ENCODE measurements at places on chromosomes 6 and 20. TPM values are rescaled to one million over a fixed set of nuclear protein-coding genes. Genes with fewer than 3 reads are reported as not detected.

- no peak overlapping the region for H3K27ac ChIP-seq
- no peaks in the 10 kb centered on the region for H3K36me3 ChIP-seq
- H3K27me3 ChIP-seq, result no peaks in the 10 kb centered on the region
- no peak overlapping the region for H3K4me3 ChIP-seq
Measured at GRCh38 chr20:19026901-19027644, 185.4 kb upstream of the SLC24A3 start.

Gene GABRR2
- total RNA-seq, result 1.6 TPM

- H3K4me3 ChIP-seq, result no peak overlapping the region
- H3K27me3 ChIP-seq, result no peaks in the 10 kb centered on the region
- H3K4me1 ChIP-seq, result no peaks in the 10 kb centered on the region
- H3K27ac ChIP-seq, result no peak overlapping the region
Measured at GRCh38 chr6:112372226-112372806, 25.2 kb downstream of the RFPL4B start.

Gene ANKRD66
- total RNA-seq, result not detected

GRCh38 chr20:62741191-62741691 lies 32.6 kb downstream of the NTSR1 start:
- no peak for DNase-seq
- H3K36me3 ChIP-seq, result no peaks in the 10 kb centered on the region
- H3K27me3 ChIP-seq, result no peaks in the 10 kb centered on the region
- H3K27ac ChIP-seq, result peak overlapping the region; percentile 75
- H3K4me1 ChIP-seq, result peaks cover 28% of the 10 kb centered on the region
- H3K4me3 ChIP-seq, result no peak overlapping the region

DNA sequence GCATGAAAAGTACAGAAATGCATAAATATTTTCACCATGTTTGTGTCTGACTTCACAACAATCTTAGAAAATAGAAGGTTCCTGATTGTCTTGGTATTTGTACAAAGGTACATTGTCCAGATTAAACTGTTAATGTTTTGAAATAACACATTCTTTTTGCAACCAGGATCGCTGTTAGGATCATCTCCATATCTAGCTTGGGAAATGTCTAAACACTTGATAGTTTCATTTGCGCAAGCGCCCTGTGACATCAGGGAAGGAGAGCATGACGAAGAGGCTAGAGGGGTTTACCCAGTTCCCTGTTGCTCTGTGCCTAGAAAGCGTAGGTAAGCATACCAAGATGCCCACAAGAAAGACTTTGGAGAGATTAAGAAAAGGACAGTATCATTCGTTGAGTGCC lies 19.4 kb downstream of the ALDH8A1 start:
- H3K4me1 ChIP-seq, result no peaks in the 10 kb centered on the region
- H3K36me3 ChIP-seq, result no peaks in the 10 kb centered on the region
- no peak for DNase-seq
- no peaks in the 10 kb centered on the region for H3K27me3 ChIP-seq

Gene NKAIN2
- total RNA-seq, result not detected

DNA sequence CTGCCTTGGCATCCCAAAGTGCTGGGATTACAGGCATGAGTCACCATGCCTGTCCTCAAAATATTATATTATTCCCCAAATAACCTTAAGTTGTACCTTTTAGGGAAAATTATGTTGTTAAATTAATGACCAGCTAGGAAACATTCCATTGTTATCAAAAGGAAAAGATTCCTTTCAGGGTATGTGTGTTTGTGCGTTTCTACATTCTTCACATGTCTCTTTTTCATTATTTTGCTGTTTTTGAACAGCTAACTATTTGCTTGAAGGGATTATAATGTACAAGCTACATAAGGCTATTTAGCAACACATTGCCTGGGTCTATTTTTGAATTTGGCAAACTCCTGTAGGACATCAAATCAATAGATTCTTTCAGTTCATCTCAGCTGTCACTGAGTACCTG lies 57.1 kb downstream of the GJA1 start:
- no peaks in the 10 kb centered on the region for H3K36me3 ChIP-seq
- H3K4me1 ChIP-seq, result no peaks in the 10 kb centered on the region
- H3K4me3 ChIP-seq, result no peak overlapping the region
- H3K27me3 ChIP-seq, result no peaks in the 10 kb centered on the region
- H3K27ac ChIP-seq, result no peak overlapping the region

DNA sequence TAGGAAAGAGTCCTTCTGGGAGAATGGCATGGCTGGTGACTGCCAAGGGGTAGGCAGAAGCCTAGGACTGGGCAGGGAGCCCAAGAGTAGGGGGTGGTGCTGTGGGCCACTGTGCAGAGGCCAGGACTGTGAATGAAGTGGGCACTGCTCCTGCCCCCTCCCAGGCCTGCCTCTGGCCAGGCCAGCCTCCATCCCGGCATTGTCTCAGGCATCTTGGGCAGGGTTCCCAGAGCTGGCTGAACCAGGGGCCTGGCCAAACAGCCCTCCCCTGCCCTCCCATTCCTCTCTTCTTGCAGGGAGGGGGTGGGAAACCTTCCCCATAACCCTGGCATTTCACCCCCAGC lies 81.6 kb downstream of the MRPL14 start:
- no peak for DNase-seq
- no peaks in the 10 kb centered on the region for H3K36me3 ChIP-seq
- H3K27ac ChIP-seq, result no peak overlapping the region

DNA sequence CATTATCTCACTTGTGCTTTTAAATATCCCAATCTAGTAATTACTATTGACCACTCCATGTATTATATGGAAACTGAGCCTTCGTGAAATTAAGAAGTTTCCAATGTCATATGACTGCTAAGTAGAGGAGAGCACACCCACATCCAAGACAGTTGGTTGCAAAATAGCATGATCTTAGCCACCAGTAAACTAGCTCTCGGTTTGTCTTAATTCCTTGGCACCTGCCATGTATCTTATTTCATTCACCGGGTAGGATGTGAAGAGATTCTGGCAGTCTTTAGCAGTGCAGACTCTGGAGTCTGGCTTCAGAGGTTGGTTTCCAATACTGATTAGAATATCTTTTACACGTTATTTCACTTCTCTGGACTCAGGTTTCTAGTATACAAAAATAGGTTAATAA lies 270.3 kb downstream of the LAMA2 start:
- no peak overlapping the region for H3K4me3 ChIP-seq
- H3K27ac ChIP-seq, result no peak overlapping the region
- no peaks in the 10 kb centered on the region for H3K4me1 ChIP-seq
- no peak for DNase-seq
- no peaks in the 10 kb centered on the region for H3K27me3 ChIP-seq

- H3K36me3 ChIP-seq, result peaks cover 24% of the 10 kb centered on the region
- peak overlapping the region; percentile 64 for H3K27ac ChIP-seq
- peaks cover 74% of the 10 kb centered on the region for H3K4me1 ChIP-seq
- H3K27me3 ChIP-seq, result no peaks in the 10 kb centered on the region
Measured at GRCh38 chr6:90218959-90219208, 77.8 kb downstream of the BACH2 start.

DNA sequence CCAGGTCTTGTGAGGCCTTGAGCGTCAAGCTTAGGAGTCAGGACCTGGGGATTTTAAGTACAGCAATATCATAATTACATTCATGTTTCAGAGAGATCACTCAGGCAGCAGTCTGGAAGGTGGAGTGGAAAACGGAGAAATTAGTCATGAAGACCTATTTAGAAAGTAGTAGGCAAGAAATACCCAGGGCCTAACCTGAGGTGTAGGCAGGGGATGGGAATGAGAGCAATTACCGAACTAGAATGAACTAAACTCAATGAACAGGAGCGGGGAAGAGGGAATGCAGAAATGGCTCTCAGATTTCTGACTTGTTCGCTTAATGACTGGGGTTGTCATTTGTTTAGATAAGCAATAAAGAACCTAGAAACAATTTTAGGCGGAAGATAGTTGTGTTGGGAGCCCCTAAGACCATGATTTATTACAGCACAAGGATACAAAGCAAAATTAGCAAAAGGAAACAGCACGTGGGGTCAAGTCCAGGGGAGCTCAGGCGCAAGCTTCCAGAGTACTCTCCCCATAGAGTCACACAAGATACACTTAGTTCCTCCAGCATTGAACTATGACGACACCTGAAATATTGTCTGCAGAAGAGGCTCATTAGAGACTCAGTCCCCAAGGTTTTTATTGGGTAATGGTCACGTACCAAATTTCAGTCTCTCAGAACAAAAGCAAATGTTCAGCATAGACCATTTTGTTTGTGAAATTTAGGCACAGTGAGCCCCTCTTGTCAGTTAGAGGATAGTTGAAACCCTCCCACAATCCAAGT lies 178.8 kb upstream of the AKAP12 start:
- H3K4me3 ChIP-seq, result no peak overlapping the region
- no peak overlapping the region for H3K27ac ChIP-seq
- H3K27me3 ChIP-seq, result no peaks in the 10 kb centered on the region
- no peaks in the 10 kb centered on the region for H3K4me1 ChIP-seq

Gene PSORS1C1
- not detected for total RNA-seq

Gene CD24
- 113 TPM for total RNA-seq

- no peaks in the 10 kb centered on the region for H3K27me3 ChIP-seq
- no peak overlapping the region for H3K27ac ChIP-seq
- DNase-seq, result peak; percentile 85
- no peak overlapping the region for H3K4me3 ChIP-seq
- no peaks in the 10 kb centered on the region for H3K36me3 ChIP-seq
Measured at GRCh38 chr6:150016324-150017185, 8.8 kb downstream of the RAET1L start.

DNA sequence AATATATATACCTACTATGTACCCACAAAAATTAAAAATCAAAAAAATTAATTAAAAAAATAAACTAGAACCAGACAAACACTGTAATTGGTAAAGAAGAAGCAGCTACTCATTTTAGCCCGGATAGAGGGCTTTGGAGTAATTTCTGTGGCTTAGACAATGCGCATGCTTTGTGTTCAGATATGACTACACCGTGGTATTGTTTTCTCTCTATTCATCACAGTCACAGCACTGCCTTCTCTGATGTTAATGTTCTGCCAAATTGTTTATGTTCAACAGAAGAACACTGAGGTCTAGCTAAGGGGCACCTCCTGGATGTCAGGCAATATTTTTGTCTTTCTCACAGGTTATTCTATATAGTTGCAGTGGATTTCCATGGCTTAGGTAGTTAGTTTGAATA lies 77.5 kb upstream of the GJE1 start:
- no peaks in the 10 kb centered on the region for H3K27me3 ChIP-seq
- H3K4me3 ChIP-seq, result no peak overlapping the region
- DNase-seq, result no peak
- H3K4me1 ChIP-seq, result no peaks in the 10 kb centered on the region
- H3K27ac ChIP-seq, result no peak overlapping the region
- H3K36me3 ChIP-seq, result no peaks in the 10 kb centered on the region

Gene SLC22A7
- not detected for total RNA-seq

Gene DCDC2
- total RNA-seq, result not detected

GRCh38 chr20:17934141-17934862 lies 34.3 kb downstream of the SNX5 start:
- H3K27ac ChIP-seq, result no peak overlapping the region
- no peaks in the 10 kb centered on the region for H3K27me3 ChIP-seq
- H3K4me1 ChIP-seq, result peaks cover 8% of the 10 kb centered on the region
- no peak overlapping the region for H3K4me3 ChIP-seq

Gene EGFL8
- total RNA-seq, result 3.9 TPM

DNA sequence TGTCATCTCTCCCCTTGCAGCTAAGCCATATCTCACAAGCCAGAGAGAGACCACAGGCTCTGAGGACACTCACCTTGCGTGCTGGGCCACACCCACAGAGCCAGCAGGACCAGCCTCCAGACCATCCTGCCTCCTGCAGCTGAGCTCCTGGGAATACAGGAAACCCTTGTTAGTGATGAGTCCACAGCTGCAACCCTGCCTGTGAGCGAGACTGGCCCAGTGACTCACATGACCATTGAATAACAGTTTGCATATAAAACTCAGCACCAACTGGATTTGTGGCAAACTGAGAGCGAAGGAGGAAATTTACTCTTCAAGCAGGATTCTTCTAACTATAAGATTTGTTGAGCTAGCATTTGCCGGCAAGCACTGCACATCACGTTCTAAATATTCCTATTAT lies 3.0 kb downstream of the THBS2 start:
- DNase-seq, result no peak
- peaks cover 19% of the 10 kb centered on the region for H3K4me1 ChIP-seq
- peaks cover 10% of the 10 kb centered on the region for H3K27me3 ChIP-seq
- H3K36me3 ChIP-seq, result no peaks in the 10 kb centered on the region
- no peak overlapping the region for H3K4me3 ChIP-seq
- H3K27ac ChIP-seq, result no peak overlapping the region

DNA sequence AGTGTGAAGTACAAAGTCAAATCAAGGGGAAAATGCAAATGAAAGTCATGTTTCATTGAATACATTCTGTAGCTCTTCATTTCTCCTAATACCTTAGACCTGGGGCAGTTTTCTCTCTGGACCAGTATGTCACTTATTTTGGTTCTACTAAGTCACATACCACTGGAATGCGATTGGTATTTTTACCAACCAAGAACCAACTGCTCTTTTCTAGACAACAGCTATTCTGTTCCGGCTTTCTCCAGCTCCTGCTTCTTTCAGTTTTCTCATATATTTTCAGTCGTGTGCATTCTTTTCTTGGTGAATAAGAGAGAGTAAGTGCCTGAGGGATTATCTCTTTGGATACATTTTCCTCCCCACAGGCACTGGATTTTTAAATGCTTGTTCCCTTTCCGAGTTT lies 39.2 kb upstream of the SPACA1 start:
- peaks cover 17% of the 10 kb centered on the region for H3K4me1 ChIP-seq
- no peak for DNase-seq
- H3K27me3 ChIP-seq, result no peaks in the 10 kb centered on the region
- H3K4me3 ChIP-seq, result no peak overlapping the region
- no peaks in the 10 kb centered on the region for H3K36me3 ChIP-seq

DNA sequence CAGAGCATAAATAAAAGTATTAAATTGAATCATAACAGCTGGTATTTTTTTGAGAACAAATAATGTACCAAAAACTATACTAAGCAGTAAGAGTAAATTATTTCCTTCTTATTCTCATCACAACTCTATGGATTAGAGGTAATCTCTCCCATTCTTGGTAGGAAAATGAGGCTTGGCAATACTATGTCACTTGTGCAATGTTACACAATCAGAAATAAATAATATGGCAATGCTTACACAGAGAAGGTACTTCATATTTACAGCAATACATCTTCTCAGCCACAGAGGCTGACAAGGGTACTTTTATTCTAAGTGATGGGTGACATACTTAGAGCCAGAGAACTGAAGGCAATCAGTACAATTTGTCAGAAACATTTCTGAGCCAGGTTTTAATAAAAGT lies 3.9 kb downstream of the DST start:
- H3K27me3 ChIP-seq, result no peaks in the 10 kb centered on the region
- no peak overlapping the region for H3K4me3 ChIP-seq
- H3K4me1 ChIP-seq, result no peaks in the 10 kb centered on the region
- H3K27ac ChIP-seq, result no peak overlapping the region

GRCh38 chr6:111692327-111693164 lies 86.9 kb upstream of the TRAF3IP2 start:
- DNase-seq, result no peak
- no peaks in the 10 kb centered on the region for H3K27me3 ChIP-seq
- no peaks in the 10 kb centered on the region for H3K4me1 ChIP-seq
- H3K36me3 ChIP-seq, result peaks cover 61% of the 10 kb centered on the region

Gene ANKRD60
- total RNA-seq, result not detected

- no peak overlapping the region for H3K4me3 ChIP-seq
- peaks cover 1% of the 10 kb centered on the region for H3K36me3 ChIP-seq
- H3K27me3 ChIP-seq, result no peaks in the 10 kb centered on the region
Measured at GRCh38 chr6:52263709-52264540, 19.6 kb upstream of the IL17F start.

Data from B cell (primary cell).